NCI-H526 (cell line): ENCODE measurements at places on chromosomes 4 and X.

DNA sequence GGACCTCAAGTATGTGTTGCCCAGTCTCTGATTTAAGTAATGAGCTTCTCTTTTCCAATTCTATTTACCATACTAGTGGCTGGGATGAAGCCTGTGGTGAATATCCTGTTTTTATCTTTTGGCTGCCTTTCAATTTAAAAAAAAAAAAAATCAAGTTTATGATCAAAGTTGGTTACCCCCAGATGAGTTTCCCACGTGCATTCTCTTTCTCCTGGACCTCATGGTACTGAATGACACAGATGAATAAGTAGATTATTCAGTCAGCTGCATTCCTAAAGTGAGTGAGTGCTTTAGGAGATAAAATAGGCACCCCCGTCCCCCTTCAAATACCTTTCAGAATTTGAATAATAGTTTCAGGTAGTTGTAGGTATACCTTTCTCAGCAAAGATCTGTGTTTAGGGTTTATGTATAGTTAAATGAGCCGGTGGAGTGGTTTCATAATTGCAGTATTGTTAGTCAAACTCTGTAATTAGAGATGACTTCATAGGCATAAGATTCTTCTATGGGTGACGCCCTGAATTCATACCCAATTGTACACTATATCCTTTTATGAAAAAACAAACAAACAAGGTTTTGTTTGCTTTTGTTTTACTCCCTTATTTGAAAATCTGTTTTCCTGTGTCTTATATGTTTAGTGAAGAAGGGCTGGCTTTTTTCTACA, 41.9 kb downstream of the PLS3 start:
- DNase-seq = no peak

GRCh38 chr4:106355193-106355592, 13.4 kb downstream of the GIMD1 start:
- no peak for DNase-seq

GRCh38 chr4:136012220-136012619, 1520.1 kb downstream of the PCDH18 start:
- DNase-seq = no peak

DNA sequence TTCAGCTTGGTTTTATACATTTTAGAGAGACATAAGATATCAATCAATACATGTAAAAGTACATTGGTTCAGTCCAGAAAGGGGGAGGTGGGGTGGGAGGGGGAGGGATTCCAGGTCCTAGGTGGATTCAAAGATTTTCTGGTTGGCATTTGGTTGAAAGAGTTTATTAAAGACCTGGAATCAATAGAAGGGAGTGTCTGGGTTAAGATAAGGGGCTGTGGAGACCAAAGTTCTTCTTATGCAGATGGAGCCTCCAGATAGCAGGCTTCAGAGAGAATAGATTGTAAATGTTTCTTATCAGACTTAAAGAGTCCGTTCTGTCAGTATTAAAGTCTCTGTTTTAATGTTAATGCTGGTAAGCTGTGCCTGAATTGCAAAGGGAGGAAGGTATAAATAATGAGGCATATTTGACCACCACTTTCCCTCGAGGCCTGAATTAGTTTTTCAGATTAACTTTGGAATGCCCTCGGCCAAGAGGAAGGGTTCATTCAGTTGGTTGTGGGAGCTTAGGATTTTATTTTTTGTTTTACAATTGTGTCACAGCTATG, 169.9 kb downstream of the AASDH start:
- DNase-seq = no peak

- no peak for DNase-seq
Measured at GRCh38 chr4:177699365-177700213, 257.4 kb upstream of the AGA start.

GRCh38 chr4:173289353-173289727, 44.8 kb downstream of the HMGB2 start:
- no peak for DNase-seq

- no peak for DNase-seq
Measured at GRCh38 chr4:78024576-78025091, 32.5 kb upstream of the FRAS1 start.

GRCh38 chrX:11540532-11541377, 125.0 kb downstream of the ARHGAP6 start:
- no peak for DNase-seq

GRCh38 chr4:183356173-183356830, 34.1 kb upstream of the CLDN24 start:
- no peak for DNase-seq

DNA sequence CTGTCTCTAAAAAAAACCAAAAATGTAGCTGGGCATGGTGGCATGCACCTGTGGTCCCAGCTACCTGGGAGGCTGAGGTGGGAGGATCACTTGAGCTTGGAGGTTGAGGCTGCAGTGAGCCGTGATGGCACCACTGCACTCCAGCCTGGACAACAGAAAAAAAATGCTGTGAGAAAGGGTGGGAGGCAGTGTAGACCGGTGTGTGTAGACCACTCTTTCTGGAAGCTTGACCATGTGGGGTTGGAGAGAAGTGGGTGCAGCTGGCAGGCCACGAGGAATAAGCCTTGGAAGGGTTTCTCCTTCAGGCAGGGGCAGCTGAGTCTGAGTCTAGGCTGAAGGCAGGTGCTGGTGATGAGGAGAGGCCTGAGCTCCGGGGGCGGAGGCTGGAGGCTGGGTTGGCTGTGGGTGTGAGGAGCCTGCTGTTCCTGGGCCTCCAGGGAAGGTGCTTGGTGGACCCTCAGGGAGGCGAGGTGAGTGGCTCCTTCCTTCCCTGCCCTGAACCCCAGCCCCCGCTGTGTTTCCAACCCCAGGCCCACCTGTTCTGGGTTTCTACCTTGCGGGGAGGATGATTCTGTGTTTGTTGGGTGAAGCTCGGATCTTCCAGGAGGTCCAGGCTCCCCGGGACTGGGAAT, 9.3 kb upstream of the TBC1D14 start:
- no peak for DNase-seq

- DNase-seq = no peak
Measured at GRCh38 chr4:142379277-142380051, 466.6 kb downstream of the INPP4B start.

DNA sequence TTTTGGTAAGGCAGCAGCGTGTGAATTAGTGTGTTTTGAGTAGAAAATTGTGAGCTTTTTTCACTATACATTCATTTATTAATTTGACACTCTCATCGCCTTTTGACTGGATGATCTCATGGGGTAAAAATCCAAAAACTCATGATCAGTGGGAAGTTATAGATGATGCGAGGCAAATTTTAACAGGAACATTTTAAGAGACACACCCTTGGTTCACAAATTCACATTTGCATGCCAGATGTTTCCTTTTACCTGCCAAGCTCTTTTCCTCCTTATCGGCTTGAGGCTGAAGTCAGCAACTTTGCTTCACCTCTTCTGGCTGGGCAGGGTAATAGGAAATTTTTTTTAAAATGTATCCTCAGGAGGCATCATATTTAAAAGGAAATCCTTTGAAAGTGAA, 318.0 kb upstream of the HS3ST1 start:
- DNase-seq = no peak

DNA sequence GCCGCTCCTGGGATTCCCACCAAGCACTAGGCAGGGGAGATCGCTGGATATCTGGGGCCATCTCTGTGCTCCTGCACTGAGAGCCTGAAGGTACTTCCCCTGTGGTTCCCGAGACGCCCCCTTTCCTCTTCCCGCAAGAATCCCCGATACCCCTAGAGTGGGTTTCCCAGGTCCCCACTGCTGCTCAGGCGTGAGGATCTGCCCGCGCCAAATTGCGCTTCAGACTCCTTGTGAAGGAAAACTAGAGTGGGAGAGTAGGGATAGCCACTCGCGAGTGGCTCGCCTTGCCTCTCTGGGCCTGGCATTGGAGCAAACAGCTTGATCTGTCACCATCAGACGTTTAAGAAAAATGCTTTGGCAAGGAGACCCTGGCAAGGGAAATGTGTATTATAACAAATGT, 1.5 kb downstream of the IL1RAPL2 start:
- DNase-seq = no peak
